ENCODE measurements at places on chromosomes 5 and 9.

- no peak for DNase-seq
Measured at GRCh38 chr5:139821806-139822552, 26.4 kb downstream of the PSD2 start.

GRCh38 chr9:136791516-136792276 is 552 bp downstream of the TMEM141 start:
- DNase-seq: peak; percentile 29

GRCh38 chr5:36876965-36877666 is 547 bp downstream of the NIPBL start:
- peak; percentile 30 for DNase-seq

DNA sequence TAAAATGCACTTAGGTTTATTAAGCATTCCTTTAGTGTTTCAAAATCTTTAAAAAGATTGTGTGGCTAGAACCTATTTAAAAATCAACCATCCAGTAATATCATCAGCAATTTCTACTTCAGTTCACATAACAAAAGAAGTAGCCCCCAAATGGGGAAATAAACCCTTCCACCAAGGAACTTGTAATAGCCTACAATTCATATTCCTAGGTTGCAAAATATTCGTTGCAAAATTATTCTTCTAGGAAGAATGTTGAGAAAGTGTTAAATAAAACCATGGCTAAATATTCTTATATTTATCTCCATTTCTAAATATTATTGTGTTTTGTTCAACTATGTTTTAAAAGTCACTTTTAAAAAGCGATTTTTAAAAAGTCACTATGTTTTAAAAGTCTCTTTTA is 177.9 kb upstream of the PRLR start:
- no peak for DNase-seq

DNA sequence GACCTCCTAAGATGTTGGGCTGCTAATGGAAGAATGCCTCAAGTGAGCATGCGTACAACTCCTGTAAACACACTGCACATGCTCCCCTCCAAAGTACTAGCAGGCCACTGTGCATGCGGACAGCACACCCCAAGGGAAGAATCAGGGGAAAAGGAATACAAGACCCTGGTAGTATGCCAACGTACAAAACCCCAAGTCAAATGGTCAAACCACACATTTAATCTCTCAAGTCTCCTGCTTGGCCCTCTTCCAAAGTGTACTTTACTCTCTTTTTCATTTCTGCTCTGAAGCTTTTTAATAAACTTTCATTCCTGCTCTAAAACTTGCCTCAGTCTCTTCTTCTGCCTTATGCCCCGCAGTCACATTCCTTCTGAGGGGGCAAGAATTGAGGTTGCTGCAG is 466.4 kb downstream of the DMRTA1 start:
- DNase-seq: no peak

- no peak for DNase-seq
Measured at GRCh38 chr5:118988866-118989180, 476 bp upstream of the DTWD2 start.

GRCh38 chr9:126615245-126615790 is 1.6 kb downstream of the LMX1B start:
- DNase-seq: no peak

DNA sequence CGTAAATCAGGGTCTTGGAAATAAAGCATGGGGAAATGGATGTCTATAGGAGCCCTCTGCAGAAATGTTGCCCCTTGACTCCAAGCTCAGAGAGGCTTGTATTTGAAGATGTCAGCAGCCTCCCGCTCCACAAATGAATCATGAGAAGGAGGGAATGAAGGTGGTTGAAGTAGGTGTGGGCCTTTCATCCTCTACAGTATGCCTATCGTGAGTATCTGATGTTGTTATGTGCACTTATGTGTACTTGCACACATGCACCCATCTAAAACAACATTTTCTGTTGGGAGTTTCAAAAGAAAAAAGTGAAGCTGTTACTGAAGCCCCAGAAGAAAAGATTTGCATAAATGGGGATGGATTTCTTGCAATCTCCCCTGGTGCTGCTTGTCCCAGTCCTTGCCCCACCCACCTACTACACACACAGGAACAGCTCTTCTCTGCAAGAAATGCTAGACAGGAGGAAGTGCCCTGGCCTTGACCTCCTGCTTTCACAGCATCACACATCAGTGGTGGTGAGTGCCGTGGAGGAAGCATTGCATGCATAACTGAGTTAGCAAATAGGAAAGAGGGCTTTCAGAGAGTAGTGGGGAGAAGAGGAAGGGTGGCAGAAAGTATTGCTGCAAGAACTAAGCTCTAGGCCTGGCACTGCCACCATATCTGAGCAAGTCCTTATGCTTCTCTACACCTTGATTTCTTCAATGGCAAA is 156.1 kb downstream of the SNX18 start:
- no peak for DNase-seq

GRCh38 chr9:107394264-107394663 is 95.3 kb downstream of the KLF4 start:
- DNase-seq: no peak

GRCh38 chr9:91258451-91258850 is 103.3 kb downstream of the AUH start:
- DNase-seq: no peak

- DNase-seq: no peak
Measured at GRCh38 chr5:123207852-123208251, 118.8 kb downstream of the PRDM6 start.

GRCh38 chr5:73947906-73948640 is 322.1 kb downstream of the ARHGEF28 start:
- DNase-seq: no peak

- no peak for DNase-seq
Measured at GRCh38 chr5:37037840-37038239, 161.3 kb downstream of the NIPBL start.

DNA sequence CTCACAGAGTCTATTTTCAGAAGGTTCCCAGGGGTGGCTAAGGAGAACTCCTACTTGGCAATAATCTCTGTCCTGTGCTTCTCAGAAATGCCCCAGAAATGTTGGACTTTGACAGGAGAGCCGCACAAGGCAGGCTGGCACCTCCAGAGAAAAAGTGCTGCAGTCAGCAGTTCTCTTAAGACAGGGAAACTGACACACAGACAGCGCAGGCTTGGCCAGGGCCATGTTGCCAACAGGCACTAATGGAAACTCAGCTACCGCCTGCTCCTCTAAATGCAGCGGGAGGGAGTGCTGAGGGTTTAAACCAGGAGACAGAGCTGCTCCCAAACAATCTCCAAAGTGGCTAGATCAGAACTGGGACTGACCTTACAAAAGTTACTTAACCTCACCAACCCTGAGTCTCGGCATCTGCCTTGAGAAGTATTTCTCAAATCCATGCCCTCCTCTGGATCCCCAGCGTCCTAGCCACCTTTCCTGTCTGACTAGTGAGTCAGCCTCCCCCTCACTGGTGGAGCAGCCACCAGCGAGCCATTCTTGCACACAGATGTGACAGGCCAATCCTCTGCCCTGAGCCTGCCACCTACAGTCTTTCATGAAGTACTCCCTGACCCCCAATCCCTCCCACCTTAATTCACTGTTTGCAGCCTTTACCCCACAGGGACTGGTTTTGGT is 186.4 kb downstream of the CDK5RAP2 start:
- DNase-seq: no peak

DNA sequence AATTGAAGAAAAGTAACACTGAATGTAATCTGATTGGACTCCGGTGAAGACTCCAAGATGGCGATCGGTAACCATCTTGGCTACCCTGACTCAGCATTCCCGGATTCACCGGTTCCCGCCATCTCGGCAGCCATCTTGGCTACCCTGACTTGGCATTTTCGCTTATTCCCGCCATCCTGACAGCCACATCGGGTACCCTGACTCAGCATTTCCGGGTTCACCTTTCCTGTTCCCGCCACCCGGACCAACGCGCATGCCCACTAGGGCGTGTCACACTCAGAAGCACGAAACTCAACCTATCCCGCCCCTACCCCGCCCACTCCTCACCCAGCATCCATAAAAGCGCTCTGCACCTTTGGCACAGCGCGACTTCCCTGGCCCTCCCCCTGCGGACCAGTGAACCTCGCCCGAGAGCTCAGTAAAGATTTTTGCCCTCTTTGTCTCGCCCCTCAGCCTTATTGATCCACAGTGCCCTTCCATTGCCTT is 17.2 kb downstream of the SPTLC1 start:
- no peak for DNase-seq

All from stimulated activated CD8-positive, alpha-beta memory T cell treated with anti-CD3 and anti-CD28 coated beads, Interleukin-4, amount 100 ng/mL, for 4 hours (primary cell).